ENCODE measurements at places on chromosomes 16 and 17.

- peak; percentile 50 for DNase-seq
Measured at GRCh38 chr16:46765050-46765449, 16.9 kb upstream of the MYLK3 start.

- no peak for DNase-seq
Measured at GRCh38 chr16:24624102-24624501, 84.7 kb downstream of the RBBP6 start.

- no peak for DNase-seq
Measured at GRCh38 chr17:9549215-9549614, 26.4 kb downstream of the STX8 start.

GRCh38 chr17:18891541-18891940 is 33.6 kb downstream of the PRPSAP2 start:
- no peak for DNase-seq
